ENCODE measurements at places on chromosomes 7 and 10. TPM values are rescaled to one million over a fixed set of nuclear protein-coding genes. Genes with fewer than 3 reads are reported as not detected.

The CDC14C gene
- not detected for total RNA-seq

The WEE2 gene
- 0.33 TPM for total RNA-seq

The RPEL1 gene
- not detected for total RNA-seq

The CHN2 gene
- 3.4 TPM for total RNA-seq

The NODAL gene
- 1.5 TPM for total RNA-seq

The MKLN1 gene
- total RNA-seq, result 66.3 TPM

The OLAH gene
- total RNA-seq, result 0.54 TPM

The KCNIP2 gene
- 7.7 TPM for total RNA-seq
